Stimulated activated CD8-positive, alpha-beta memory T cell treated with anti-CD3 and anti-CD28 coated beads, Interleukin-4, amount 100 ng/mL, for 4 hours (primary cell): ENCODE measurements at places on chromosomes 7 and 10.

GRCh38 chr7:27784399-27785053 is 44.6 kb downstream of the TAX1BP1 start:
- no peak for DNase-seq

- DNase-seq: no peak
Observed at GRCh38 chr10:63994371-63994770, 473.2 kb downstream of the REEP3 start.

- DNase-seq: no peak
Observed at GRCh38 chr10:33416209-33416608, 81.7 kb upstream of the NRP1 start.

DNA sequence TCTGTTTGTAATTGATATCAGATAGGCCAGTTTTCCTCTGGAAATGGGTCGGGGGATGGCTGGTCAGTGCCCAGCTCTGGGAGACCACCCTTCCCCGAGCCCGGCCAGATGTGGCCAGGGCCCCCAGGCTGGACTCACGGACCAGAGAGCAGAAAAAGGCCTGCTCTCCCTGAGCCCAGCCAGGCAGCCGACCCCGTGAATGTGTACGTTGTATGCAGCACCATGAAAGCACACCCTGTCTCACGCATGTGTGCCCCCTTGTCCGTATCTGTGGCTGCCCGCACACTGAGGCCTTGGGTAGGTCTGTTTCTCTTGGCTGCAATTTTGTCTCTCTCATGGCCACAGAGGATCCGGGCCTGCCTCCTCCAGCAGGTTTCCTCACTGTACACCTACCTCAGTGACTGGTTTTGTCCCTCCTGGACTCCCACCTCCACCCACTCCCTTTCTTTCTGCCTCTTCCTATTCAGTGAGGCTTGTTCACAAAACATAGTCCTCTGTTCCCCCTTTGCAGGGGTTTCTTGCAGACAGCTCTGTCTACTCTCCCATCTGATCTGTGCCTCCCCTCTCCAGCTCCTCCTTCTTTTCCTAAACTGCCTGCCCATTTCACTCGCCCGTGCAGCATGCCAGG is 23.6 kb upstream of the ANKRD2 start:
- no peak for DNase-seq

DNA sequence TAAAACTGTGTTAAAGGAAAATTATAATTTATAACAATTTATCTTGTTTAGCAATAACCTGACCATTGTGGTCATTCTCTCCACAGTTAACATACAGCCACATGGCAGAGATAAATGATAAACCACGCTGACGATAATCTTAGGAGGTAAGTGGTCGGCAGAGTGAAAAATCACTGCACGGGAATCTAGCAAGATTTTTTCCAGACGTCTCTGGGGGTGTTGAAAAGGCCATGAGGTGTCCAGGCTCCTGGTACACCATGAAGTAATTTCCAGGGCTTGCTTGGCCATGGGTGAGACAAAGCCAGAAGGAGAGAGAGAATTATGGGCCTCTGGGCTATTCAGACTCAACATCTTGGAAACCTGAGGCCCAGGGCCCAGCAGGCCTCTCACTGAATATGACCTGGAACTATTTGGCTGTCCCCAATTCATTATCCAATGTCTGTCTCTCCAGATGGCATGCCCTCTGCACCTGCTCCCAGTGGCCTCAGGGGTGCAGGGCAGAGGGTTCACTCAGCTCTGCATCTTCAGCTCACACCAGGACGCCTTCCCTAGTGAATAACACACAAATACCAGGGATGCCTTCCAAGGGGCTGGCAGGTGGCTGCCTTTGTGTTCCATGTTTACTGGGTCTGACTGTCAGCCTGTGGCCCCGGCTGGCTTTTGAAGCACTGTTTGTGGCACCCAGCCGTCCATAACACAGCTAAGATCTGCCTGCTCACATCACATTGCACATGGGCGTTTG is 590.4 kb upstream of the PFKP start:
- no peak for DNase-seq

DNA sequence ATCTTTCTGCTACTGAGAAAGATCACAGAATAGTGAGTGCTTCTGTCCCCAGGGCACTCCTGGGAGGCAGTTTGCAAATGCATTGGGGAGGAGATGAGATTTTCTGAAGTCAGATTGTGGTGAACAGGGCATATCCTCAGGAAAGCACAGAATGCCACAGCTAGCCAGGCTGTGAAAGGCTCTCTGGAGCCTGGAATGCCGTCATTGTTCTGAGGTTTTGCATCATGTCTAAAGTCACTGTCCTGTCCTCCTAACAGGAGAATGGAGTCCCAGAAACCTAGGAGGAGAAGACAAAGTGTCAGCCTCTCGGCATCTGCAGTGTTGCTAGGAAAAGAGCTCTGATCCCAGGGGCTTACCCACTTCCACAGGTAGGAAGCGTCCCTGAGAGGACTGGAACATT is 69.2 kb upstream of the IGFBP3 start:
- no peak for DNase-seq

- no peak for DNase-seq
Observed at GRCh38 chr7:123999703-124000102, 33.2 kb downstream of the TMEM229A start.

GRCh38 chr7:155122831-155123230 is 52.7 kb downstream of the HTR5A start:
- DNase-seq: no peak

DNA sequence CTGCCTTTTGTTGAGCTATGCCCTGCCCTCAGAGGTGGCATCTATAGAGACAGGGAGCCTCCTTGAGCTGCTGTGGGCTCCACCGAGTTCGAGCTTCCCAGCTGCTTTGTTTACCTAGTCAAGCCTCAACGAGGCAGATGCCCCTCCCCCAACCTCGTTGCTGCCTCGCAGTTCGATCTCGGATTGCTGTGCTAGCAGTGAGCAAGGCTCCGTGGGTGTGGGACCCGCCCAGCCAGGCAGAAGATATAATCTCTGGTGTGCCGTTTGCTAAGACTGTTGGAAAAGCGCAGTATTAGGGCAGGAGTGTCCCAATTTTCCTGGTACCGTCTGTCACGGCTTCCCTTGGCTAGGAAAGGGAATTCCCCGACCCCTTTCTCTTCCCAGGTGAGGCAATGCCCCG is 88.4 kb upstream of the CDK6 start:
- DNase-seq: no peak

GRCh38 chr7:141872931-141873330 is 31.6 kb upstream of the PRSS37 start:
- DNase-seq: no peak
